ENCODE measurements at places on chromosomes 2 and 18. TPM values are rescaled to one million over a fixed set of nuclear protein-coding genes. Genes with fewer than 3 reads are reported as not detected.

GRCh38 chr2:9738535-9739496, 104.5 kb upstream of the TAF1B start:
- DNase-seq = no peak

DNA sequence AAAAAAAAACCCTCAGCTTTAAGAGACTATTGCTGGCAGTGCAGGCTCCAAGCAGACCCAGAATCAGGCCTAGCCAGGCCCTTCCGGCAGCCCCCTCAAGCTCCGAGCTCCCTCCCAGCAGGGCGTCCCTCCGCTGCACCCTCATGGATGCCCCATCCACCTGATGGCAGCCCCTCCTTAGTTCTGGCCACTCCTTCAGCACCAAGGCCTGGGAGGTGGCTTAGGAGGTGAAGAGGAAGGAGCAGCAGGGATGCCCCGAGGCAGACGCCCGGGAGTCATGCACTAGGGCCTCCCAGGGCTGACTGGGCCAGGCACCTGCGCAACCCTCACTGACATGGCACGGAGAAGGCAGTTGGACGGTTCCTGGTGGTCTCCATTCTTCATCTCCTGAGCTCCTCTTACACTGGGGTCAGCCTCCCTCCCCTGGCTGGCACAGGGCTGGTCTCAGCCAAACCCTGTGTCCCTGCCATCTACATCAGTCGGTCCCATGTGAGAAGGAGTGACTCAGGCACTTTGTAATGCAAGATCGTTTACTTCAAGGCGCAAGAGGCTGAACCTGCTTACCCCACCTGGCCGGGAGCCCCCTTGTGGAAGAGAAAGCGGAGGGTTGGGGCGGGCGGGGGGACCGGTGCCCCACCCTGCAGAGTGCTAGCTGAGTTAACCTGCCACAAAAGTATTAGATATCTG, 53.5 kb upstream of the ID2 start:
- no peak for DNase-seq

- peak; percentile 79 for DNase-seq
Measured at GRCh38 chr2:2057125-2057721, 273.9 kb downstream of the MYT1L start.

DNA sequence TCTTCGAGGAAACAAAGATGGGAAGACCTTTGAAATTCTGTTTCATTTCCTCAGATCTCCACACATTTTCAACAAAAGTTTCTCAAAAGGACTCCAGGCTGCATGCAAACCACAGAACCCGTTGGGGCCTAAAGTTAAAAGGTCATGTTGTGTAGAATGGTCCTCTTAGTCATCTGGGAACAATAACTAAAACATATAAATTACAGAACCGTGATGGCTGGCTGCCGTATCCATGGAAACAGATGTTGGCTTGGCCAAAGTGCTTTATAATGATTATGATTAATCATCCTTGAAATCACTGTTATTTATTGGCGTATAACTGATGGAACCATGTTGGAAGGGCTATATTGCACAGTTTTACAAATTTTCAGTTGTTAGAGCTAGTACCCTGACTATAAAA, 182.8 kb upstream of the CRIM1 start:
- no peak for DNase-seq

DNA sequence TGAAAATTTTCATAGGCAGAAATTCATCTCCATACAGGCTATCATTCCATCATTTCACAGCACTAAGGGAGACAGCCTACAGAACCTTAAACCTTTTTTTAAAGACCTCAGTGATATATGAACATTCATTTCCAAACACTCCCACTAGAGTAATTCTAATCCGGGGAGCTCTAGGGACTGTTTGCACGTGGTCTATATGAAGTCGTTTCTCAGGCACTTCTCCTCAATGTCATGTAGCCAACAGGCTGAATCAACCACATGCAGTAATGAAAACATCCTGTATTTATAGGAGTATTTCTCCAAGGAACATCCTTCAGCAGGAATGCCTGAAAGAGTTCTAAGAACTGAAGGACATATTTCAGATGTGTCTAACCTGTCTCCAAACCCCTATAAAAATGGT, 97.3 kb upstream of the CREB1 start:
- DNase-seq = no peak

GRCh38 chr2:88638743-88639142, 11.5 kb upstream of the EIF2AK3 start:
- DNase-seq = no peak

DNA sequence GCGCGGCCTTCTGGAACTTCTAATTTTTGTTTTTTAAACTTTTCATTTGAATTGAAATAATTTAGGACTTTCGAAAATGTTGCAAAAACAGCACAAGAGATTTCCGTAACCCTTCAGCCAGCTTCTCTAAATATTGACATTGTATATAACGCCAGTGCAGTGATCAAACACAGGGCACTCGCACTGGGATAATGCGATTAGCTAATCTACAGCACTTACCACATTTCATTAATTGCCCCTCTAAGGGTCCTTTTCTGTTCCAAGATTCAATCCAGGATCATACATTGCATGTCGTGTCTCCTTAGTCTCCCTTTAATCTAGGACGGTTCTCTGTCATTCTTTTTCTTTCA, 343 bp upstream of the CD302 start:
- no peak for DNase-seq

- no peak for DNase-seq
Measured at GRCh38 chr2:60527762-60528161, 25.7 kb downstream of the BCL11A start.

- DNase-seq = no peak
Measured at GRCh38 chr2:41600460-41600859, 447.4 kb upstream of the PKDCC start.

GRCh38 chr2:36770542-36771287, 74.2 kb downstream of the VIT start:
- DNase-seq = no peak

DNA sequence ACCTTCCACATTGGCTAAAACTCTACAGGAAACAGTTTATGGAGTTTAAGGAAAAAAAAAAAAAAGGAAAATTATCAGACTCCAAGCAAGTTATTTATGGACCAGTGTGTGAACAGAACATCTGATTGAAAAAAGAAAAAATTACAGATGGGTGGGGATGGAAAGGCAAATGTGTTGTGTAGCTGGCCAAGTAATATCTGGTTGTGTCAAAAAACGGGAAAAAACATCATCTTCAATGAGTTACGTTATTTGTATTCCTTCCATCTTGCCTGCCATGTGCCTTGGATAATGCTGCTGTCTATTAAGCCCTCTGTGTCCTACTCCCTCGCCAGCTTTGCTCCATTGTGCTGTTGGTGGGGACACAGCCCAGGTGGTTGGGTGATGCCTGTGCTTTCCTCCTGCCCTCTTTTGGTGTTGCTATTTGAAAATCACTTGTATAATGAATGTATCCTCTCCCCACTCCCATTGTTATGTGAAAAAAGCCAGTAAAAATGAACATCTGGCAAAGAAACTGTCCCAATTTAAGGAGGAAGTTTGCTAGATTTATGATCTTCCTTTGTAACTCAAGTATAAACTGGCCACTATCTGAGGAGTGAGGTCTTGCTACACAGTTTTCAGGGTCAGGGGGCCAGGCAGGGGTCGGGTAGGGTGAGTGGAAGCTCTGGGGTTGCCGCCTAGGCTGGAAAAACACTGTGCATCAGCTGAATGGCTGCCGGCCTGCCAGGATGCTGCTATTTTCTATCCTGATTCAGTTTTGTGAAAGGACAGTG, 155.9 kb downstream of the FMNL2 start:
- DNase-seq = no peak

GRCh38 chr2:228541789-228542188, 360.3 kb upstream of the SPHKAP start:
- no peak for DNase-seq

DNA sequence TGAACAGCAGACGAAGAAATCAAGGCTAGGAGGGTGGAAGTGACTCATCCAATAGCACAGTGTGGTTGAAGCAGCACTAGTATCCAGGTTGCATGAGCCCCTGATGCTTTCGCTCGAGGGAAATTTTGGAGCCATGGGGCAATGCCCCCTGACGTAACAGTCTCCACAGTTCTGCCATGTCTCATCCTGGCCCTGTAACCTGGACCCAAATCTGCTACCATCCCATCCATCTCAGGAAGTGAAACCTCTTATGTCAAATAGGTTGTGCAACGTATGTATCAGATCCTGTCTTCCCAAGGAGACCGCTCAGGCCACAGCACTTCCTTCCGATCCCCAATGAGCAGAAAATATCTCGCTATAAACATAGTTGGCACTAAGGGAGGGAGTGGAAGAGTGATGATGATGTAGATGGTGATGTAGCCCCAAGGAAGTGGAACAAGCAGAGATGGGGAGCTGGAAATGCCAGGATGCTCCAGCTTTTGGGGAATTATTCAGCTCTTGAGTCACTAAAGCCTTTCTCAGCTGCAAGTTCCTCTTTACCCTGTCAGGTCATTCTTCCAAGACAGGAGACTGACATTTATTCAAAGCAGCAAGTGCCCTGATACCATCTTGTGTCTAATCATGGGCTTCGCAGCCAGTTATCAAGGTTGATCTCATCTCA, 3.0 kb upstream of the IL1B start:
- peak; percentile 71 for DNase-seq

GRCh38 chr2:132754392-132754791, 84.4 kb upstream of the LYPD1 start:
- DNase-seq = no peak

DNA sequence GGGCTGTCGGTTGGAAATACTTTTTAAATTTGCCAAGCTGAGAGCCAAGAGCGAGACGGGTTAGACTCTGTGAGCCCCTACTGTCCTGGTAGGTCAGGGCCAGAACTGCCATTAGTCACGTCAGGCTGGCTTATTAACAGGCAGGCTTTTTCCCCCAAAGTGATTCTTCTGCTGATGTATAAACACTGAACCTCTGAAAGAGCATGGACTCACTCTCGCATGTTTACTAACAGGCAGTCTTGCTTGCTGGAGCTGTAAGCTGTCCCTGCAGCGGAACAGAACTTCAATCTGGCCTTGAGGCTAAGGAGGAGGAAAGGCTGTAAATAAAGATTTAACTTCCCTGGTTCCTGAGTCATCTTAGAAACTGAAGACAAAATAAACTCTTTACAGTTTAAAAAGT, 288.4 kb downstream of the PIEZO2 start:
- no peak for DNase-seq

DNA sequence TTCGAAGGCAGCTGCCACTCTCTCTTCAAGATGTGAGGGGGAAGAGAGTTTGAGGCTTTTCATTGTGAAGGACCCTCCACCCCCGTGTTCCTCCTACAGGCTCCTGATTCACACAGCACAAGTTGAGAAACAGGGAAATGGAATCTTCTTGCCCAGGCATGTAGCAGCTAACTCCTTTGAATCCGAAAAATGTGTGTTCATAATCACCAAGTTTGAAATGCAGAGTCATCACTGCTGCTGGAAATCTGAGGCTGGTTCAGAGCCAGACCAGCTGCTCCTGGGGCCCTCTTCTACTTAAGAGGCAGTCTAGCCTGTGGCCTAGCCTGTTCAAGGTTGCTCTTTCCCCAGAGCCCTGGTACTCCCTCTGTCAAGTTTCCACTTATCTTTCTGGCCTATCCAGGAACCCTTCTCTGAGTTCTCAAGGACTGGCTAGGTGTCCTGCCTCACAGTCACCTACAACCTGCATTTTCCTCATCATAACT, 166.4 kb downstream of the TMEM247 start:
- DNase-seq = peak; percentile 73

- DNase-seq = no peak
Measured at GRCh38 chr18:7035807-7036206, 81.8 kb downstream of the LAMA1 start.

DNA sequence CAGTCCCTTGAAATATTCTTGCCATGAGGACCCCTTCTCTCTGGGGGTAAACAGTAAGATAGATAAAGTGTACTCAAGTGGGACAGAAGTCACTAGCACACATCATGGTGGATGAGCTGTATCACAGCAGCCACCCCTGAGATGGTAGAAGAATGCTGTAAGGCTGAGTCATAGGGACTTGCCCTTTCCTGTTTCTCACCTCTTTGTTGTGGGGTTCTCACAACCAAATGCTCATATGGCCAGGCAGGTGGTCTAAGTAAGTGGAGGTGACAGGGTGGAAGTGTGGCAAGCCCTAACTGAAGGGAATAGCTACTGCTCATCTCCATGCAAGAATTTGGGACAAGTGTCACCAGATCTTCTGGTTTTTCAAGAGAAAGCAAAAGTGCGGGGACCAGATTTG, 202.7 kb upstream of the SLC14A2 start:
- DNase-seq = no peak

- no peak for DNase-seq
Measured at GRCh38 chr2:78980152-78980465, 45.4 kb upstream of the REG3G start.

- no peak for DNase-seq
Measured at GRCh38 chr2:378364-378763, 90.5 kb upstream of the ALKAL2 start.

GRCh38 chr2:75367401-75367800, 168.1 kb upstream of the TACR1 start:
- DNase-seq = no peak

Gene SCTR
- total RNA-seq = not detected

Gene KCTD1
- 44.4 TPM for total RNA-seq

Gene ABHD1
- 0.90 TPM for total RNA-seq

Gene SLC5A7
- total RNA-seq = not detected

Gene KIAA2012
- not detected for total RNA-seq

Gene ATP6V1C2
- total RNA-seq = 0.12 TPM

Gene ATP8B1
- total RNA-seq = 6.0 TPM

Gene PCARE
- 2.2 TPM for total RNA-seq

Gene ANKRD53
- 1.7 TPM for total RNA-seq

Gene KRTCAP3
- not detected for total RNA-seq

Gene LRATD1
- total RNA-seq = 3.1 TPM

Gene HNMT
- total RNA-seq = 10.5 TPM
